ENCODE measurements at places on chromosomes 6 and 20. TPM values are rescaled to one million over a fixed set of nuclear protein-coding genes. Genes with fewer than 3 reads are reported as not detected.

Gene BPI
- 0.32 TPM for polyA plus RNA-seq

DNA sequence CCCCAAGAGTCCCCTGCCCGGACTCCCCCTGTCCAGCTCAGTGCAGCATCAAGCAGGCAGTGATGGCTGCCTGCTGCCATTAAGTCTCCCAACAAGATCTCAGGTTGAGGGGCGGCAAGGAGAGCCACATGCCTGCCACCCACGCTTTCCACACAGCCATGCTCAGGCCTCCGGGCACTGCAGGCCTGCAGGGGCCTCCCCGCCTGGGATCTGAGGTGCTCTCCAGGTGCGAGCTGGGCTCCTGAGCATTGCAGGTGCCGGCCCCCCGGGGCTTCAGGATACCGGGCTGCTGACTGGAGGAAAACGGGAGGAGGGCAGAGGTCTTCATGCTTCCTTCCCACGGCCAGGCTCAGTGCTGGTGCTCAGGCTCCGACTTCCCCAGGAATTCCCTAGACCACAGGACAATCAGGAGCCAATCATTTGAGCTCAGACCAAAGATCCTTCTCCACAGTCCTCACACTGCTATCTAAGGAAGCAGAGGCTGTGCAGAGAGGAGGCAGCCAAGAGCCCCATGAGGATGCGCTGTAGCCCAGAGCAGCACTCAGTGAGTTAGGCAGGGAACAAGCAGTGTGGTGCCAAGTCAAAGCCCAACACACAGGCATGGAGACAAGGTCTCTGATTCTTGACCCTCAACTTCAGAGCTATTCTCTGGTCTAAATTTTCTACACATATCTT is 52.7 kb downstream of the PYGB start:
- no peak for DNase-seq

DNA sequence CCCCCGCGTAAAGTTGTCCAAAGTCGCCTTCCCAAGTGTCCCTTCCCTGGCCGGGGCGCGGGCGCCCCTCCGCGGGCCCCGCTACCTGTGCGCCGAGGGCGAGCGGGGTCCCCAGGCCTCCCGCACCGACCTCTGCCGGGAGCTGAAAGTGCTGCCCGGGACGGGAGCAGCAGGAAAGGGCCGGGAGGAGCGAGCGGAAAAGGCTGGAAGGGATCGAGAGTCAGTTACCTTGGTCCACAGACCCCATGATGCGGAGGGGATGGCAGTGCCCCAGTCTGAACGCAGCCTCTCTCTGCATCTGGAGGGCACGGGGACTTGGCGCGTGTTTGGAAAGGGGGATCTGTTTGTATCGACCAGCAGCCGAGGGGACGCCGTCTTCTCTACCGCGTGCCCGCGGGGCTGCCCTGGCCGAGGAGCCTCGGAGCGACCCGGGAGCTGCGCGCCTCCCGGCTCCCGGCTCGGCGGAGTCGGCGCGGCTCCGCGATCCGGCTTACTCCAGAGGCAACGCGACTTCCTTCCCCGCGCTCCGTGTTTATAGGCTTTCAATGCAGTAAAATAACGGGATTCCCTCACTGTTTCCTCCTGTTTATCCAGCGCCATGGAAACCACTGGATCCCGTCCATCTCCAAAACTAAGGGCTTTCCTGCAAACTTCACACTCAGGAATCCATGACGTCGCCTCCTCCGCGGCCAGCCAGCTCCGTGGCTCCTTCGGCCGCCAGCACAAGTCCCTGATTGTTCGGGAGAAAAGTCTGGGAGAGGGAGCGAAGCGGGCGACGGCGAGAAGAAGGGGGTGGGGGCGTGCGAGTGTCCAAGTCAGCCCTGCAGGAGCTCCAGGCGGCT is 20.0 kb upstream of the NFATC2 start:
- DNase-seq = peak; percentile 93

- no peak for DNase-seq
These were observed 50.0 kb downstream of the ADAT2 start for GRCh38 chr6:143400258-143401067.

DNA sequence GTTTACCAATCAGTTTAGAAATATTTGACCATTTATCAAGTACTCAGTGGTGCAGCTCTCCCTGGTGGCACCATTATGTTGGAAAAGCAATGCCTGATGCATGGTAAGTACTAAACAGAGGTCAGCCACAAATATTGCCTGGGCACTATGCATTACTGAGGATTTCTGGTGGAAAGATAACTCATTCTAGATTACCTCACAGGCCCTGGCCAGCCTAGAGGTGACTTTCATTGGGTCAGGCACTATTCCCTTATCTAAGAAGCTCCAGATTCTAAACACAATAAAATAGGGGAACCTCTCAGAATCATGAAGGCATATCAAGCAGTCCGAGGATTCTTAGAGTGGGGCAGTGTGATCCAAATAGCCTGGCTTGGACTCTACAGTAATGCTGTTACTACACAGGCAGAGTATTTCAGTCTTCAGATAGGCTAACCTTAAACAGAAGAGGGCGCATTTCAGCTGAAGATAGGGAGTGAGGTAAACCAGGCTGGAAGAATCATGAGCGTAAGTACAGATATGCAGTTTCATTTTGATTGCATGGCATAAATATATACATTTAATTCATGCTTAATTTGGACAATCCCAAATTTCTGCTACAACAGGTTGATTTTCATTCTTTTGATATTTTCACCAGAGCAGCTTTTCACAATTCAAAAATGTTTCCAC is 12.1 kb downstream of the LGSN start:
- peak; percentile 6 for DNase-seq

DNA sequence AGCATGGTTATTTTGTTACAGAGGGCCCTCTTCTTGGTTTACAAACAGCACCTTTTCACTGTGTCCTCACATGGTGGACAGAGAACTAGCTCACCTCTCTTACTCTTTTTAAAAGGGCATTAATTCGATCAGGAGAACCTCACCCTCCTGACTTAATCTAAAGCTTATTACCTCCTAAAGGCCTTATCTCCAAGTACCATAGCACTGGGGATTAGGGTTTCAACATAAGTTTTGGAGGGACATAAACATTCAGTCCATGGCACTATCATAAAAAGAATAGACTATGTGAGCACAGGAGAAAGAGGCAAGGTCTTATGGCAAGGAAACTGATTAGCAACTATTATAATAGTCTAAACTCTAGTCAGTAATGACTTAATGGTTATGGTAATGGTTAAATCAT is 736.2 kb upstream of the ADGRB3 start:
- no peak for DNase-seq

GRCh38 chr6:4682431-4683097 is 93.6 kb upstream of the CDYL start:
- no peak for DNase-seq

DNA sequence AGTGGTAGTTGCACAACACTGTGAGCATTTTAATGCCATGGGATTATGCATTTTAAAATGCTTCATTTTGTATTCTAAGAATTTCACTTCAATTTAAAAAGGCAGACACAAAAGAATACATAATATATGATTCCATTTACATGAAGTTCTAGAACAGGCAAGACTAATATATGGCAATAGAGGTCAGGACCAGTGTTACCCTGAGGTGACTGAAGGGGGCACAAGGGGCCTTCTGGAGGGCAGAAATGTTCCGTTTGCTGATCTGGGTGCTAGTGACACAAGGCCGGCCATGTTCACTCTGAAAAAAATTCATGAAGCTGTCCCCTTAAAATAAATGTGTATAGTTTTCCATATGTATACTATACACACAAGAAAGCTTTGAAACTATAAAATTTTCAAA is 28.5 kb downstream of the TASP1 start:
- DNase-seq = no peak
